Endothelial cell of umbilical vein (primary cell): ENCODE measurements at places on chromosomes 7 and 10.

GRCh38 chr10:78627254-78627795, 441.4 kb upstream of the ZMIZ1 start:
- DNase-seq: no peak
- H3K27me3 ChIP-seq: no peaks in the 10 kb centered on the region
- H3K4me3 ChIP-seq: no peak overlapping the region
- H3K27ac ChIP-seq: no peak overlapping the region
- H3K4me1 ChIP-seq: no peaks in the 10 kb centered on the region

DNA sequence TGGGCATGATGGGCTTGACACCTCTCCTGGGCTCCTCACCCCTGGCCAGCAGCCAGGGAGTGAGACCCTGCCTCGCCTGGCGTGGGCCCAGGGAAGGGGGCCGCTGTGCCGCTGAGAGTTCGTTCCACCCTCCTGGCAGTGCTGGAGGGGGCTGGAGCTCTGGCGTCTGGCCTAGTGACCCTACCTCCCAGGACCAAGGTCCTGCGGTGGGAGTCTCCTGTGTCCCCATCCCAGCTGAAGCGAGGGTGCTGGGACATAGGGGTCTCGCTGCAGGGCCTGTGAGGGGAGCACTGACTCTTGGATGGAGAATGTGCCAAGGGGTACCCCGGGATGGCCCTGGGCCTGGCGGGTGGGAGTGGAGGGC, 1.2 kb downstream of the GTF2IRD1 start:
- no peak overlapping the region for H3K27ac ChIP-seq
- peak overlapping the region; percentile 76 for H3K4me3 ChIP-seq
- H3K27me3 ChIP-seq: no peaks in the 10 kb centered on the region
- DNase-seq: no peak

DNA sequence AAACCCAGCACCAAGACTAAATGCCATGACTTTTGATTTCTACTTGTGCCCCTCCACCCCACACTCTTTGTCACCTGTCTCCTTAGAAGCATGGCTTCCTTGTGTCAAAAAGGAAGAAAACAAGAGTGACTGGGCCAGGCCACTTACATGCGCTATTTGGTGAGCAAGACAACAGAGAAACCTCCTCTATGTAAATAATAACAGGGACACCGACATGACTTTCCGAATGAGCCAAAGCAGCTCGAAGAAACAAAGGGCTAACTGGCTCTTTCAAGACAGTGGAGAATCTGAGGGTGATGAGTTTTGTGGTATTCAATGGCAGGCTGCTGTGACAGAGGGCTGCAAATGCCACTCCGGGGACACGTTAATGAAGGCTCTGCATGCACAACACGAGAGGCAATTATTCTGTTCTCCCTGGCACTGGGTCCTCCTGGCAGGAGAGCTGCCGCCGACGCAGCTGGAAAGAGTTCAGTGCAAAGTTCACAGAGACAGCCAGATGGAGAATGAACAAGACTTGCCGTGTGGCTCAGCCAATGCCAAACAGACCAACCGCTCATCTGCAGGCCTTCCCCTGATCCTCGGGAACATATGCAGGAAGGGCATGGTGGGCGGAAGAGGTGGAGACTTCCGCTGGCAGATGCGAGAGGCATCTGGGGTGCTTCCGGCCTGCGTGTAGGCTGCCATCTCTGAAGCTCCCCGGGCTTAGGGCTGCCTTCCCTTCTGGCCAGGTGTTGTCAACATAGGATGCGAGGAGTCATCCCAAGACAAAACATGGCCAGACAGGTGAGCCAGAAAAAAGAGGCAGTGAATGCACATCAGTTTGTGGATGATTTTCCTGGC, 59.1 kb upstream of the SMNDC1 start:
- no peaks in the 10 kb centered on the region for H3K36me3 ChIP-seq
- no peak overlapping the region for H3K27ac ChIP-seq
- no peaks in the 10 kb centered on the region for H3K27me3 ChIP-seq
- DNase-seq: no peak
- H3K4me1 ChIP-seq: peaks cover 2% of the 10 kb centered on the region
- no peak overlapping the region for H3K4me3 ChIP-seq

- H3K36me3 ChIP-seq: no peaks in the 10 kb centered on the region
- H3K27ac ChIP-seq: no peak overlapping the region
- peaks cover 12% of the 10 kb centered on the region for H3K4me1 ChIP-seq
- no peak for DNase-seq
- peaks cover 3% of the 10 kb centered on the region for H3K27me3 ChIP-seq
Measured at GRCh38 chr7:28629216-28629842, 217.0 kb downstream of the CREB5 start.

- no peaks in the 10 kb centered on the region for H3K27me3 ChIP-seq
- no peaks in the 10 kb centered on the region for H3K4me1 ChIP-seq
- H3K36me3 ChIP-seq: no peaks in the 10 kb centered on the region
- no peak for DNase-seq
- no peak overlapping the region for H3K4me3 ChIP-seq
Measured at GRCh38 chr7:110521357-110521911, 569.5 kb upstream of the LRRN3 start.

DNA sequence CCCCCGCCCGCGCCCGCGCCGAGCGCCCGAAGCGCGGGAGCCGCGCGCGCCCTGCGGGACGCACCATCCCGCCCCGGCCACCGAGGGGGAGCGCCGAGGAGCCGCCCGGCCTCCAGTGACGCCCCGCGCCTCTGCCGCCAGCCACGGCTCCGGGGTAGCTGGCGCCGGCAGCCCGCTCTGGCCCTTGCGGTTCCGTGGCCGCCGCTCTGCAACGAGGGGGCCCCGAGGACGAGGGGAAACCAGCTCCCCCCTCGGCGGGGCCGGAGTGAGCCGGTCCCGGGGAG, at the start of gene PAXIP1:
Gene PAXIP1 (minus strand): TSS at position 33 of the 284 bp plus-strand sequence. CDS start 195 bp downstream, outside the sequence.
- DNase-seq: no peak
- H3K27ac ChIP-seq: peak within 1 kb of the TSS; percentile 87
- no peaks in the 10 kb centered on the region for H3K27me3 ChIP-seq
- H3K4me3 ChIP-seq: peak within 1 kb of the TSS; percentile 92
- H3K36me3 ChIP-seq: no peaks in the 10 kb centered on the region
- peaks cover 11% of the 10 kb centered on the region for H3K4me1 ChIP-seq

DNA sequence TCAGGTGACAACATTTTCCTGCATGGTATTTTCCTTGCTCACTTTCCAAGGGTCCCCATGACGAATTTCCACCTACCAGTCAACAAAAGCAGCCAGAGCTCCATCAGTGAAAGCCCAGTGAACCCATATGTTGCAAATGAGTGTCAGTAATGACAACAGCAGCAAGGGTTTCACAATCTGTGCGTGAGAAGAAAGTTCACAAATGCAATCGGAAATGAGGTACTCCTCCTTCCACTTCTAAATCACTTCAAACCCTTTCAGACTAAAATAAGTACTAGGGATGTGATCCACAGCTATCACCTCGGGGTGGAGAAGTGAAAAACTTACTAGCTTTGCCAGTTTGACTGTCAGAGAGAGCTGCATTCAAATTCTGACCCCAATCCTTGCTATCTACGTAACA, 55.6 kb upstream of the BET1 start:
- H3K4me1 ChIP-seq: peaks cover 10% of the 10 kb centered on the region
- no peak for DNase-seq
- H3K36me3 ChIP-seq: no peaks in the 10 kb centered on the region
- peaks cover 66% of the 10 kb centered on the region for H3K27me3 ChIP-seq

DNA sequence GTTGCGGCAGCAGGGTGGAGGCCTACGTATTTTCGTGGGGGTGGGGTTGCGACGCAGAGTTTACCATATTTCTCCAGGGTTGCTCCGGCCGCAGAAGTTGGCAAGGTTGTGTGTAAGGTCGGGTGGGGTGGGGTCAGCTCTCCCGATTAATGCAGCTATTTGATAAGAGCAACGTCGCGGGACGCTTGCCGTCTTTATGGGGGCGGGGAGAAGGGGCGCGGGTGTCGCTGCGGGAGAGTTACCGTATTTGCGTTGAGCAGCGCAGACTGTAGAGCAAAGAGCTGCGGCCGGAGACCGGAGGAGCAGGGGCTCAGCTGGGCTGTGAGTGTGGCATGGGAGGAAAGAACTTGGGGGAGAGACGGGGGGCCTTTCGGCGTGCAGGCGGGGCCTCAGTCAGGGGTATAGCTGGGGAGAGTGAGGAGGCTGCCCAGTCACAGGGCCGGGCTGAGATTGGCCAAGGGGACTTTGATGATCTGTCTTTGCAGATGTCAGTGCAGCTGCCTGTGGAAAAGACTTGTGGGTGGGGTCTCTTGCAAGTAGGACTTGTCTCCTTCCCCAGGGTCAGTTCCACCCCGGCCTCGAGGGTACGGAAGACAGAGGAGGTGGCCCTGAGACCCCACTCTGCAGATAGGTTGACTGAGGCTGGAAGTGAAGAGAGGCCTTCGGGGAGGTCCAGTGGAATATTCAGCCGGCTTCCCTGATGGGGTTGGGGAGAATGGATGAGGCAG, 26.6 kb downstream of the ZNF775 start:
- peak overlapping the region; percentile 71 for H3K27ac ChIP-seq
- H3K4me1 ChIP-seq: peaks cover 15% of the 10 kb centered on the region
- H3K27me3 ChIP-seq: no peaks in the 10 kb centered on the region
- no peaks in the 10 kb centered on the region for H3K36me3 ChIP-seq
- peak overlapping the region; percentile 68 for H3K4me3 ChIP-seq

GRCh38 chr10:28300027-28300426, 2.8 kb downstream of the MPP7 start:
- no peak overlapping the region for H3K27ac ChIP-seq
- DNase-seq: no peak
- peaks cover 41% of the 10 kb centered on the region for H3K27me3 ChIP-seq
- peaks cover 6% of the 10 kb centered on the region for H3K4me1 ChIP-seq
- H3K4me3 ChIP-seq: no peak overlapping the region

DNA sequence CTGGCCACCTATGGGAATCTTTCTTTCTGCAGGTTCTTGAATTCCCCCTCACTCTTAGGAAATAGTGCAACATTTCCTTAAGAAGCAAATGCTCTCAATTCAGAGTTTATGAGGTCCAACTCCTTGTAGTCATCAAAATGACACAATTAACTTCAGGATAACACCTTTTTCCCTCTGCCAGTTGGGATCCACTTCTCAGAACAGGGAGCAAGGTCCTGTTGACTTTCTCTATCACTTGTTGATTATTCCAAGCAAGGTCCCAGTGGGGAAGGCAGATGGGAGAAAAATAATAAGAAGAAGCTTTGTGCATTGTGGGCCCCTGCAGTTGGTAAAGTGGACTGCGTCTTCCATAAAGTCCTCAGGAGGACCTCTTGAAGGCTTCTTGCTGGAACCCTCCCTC, 315.6 kb upstream of the NPSR1 start:
- H3K27me3 ChIP-seq: no peaks in the 10 kb centered on the region
- no peaks in the 10 kb centered on the region for H3K4me1 ChIP-seq
- no peak for DNase-seq
- H3K36me3 ChIP-seq: no peaks in the 10 kb centered on the region
- H3K4me3 ChIP-seq: no peak overlapping the region
- no peak overlapping the region for H3K27ac ChIP-seq

DNA sequence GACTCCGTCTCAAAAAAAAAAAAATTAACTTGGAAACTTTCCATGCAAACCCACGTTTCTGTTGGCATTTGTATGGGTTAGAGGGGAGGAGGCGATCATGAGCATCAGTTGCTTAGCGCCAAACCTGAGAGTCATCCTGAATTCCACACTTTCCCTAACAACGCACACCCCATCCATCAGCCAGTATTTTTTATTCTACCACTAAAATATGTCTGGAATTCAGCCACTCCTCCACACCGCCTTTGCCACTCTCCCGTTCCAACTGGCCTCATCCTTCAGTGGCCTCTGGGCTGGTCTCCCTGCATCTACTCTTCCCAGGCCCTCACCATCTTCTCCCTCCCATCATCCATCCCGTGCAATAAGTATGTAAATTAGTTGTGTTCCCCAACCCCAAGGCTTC, 4.7 kb upstream of the LMBR1 start:
- H3K36me3 ChIP-seq: no peaks in the 10 kb centered on the region
- no peak overlapping the region for H3K4me3 ChIP-seq
- H3K27ac ChIP-seq: no peak overlapping the region
- no peaks in the 10 kb centered on the region for H3K27me3 ChIP-seq
- DNase-seq: no peak

- H3K27me3 ChIP-seq: no peaks in the 10 kb centered on the region
- no peaks in the 10 kb centered on the region for H3K4me1 ChIP-seq
- no peaks in the 10 kb centered on the region for H3K36me3 ChIP-seq
- DNase-seq: no peak
- no peak overlapping the region for H3K27ac ChIP-seq
Measured at GRCh38 chr10:52558090-52558489, 214.5 kb downstream of the MBL2 start.

DNA sequence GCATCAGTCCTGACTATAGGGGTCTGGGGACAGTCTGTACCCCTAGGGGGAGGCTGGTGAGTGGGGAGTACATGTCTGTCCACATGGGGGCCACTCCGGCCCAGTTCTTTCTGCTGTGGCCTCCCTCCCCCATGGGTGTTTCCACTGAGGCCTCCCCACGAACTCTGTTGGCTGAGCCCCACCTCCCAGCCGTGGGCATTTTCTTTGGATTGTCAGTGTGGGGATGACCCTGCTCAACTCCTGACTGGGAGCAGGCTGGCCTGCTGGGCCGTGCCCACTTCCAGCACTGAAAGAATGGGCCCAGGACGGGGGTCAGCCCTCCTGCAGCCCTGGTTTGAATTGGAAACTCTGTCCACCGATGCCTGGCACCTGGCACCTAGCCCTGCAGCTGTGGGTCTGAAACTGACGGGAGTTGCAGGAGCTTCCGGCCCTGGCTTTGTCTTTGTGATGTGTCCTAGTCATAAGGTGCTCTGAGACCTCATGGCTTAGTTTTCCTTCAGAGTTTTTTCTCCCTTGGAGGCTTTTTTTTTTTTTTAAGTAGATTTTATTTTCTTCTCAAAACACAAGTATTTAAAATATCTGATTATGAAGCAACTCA, 46.5 kb downstream of the LHPP start:
- no peak overlapping the region for H3K27ac ChIP-seq
- no peaks in the 10 kb centered on the region for H3K27me3 ChIP-seq
- no peaks in the 10 kb centered on the region for H3K4me1 ChIP-seq
- no peaks in the 10 kb centered on the region for H3K36me3 ChIP-seq
- H3K4me3 ChIP-seq: no peak overlapping the region

GRCh38 chr10:61487506-61487905, 34.3 kb upstream of the TMEM26 start:
- H3K4me1 ChIP-seq: peaks cover 9% of the 10 kb centered on the region
- no peak overlapping the region for H3K4me3 ChIP-seq
- no peaks in the 10 kb centered on the region for H3K27me3 ChIP-seq
- peak; percentile 56 for DNase-seq
- no peaks in the 10 kb centered on the region for H3K36me3 ChIP-seq

DNA sequence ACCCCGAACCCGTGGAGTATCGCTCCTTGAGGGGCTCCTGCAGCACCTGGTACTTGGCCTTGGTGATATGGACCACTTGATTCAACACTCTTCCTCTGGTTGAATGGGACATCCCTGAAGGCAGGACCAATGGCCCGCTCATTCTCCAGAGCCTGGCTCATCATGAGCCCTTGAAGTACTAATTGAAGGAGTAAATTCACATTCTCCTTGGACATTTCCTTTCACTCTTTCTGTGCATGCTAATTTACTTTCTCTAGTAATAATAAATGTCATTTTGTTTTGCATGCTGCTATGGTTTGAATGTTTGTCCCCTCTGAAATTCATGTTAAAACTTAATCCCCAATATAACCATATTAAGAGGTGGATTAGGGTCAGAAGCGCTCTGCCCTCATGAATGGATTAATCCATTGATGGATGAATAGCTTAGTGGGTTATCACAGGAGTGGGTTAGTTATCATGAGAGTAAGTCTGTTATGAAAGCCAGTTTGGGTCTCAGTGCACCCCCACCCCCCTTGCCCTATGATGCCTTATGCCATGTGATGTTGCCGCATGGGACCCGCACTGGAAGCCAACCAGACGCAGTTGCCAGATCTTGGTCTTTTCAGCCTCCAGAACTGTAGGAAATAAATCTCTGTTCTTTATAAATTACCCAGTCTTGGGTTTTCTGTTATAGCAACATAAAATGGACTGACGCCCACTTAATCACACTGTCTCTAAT, 23.8 kb downstream of the FGFBP3 start:
- peaks cover 12% of the 10 kb centered on the region for H3K4me1 ChIP-seq
- no peak for DNase-seq
- no peaks in the 10 kb centered on the region for H3K27me3 ChIP-seq
- H3K27ac ChIP-seq: no peak overlapping the region
- H3K4me3 ChIP-seq: no peak overlapping the region
- no peaks in the 10 kb centered on the region for H3K36me3 ChIP-seq
